ENCODE measurements at places on chromosomes 1 and 21. TPM values are rescaled to one million over a fixed set of nuclear protein-coding genes. Genes with fewer than 3 reads are reported as not detected.
A peak's percentile ranks its signal among the peaks of the same experiment; 100 is the strongest.

GRCh38 chr1:115433483-115433882 is 95.4 kb upstream of the NGF start:
- no peak for DNase-seq

Gene HAX1
- polyA plus RNA-seq = 73.2 TPM

Gene CCDC185
- polyA plus RNA-seq = 0.09 TPM

DNA sequence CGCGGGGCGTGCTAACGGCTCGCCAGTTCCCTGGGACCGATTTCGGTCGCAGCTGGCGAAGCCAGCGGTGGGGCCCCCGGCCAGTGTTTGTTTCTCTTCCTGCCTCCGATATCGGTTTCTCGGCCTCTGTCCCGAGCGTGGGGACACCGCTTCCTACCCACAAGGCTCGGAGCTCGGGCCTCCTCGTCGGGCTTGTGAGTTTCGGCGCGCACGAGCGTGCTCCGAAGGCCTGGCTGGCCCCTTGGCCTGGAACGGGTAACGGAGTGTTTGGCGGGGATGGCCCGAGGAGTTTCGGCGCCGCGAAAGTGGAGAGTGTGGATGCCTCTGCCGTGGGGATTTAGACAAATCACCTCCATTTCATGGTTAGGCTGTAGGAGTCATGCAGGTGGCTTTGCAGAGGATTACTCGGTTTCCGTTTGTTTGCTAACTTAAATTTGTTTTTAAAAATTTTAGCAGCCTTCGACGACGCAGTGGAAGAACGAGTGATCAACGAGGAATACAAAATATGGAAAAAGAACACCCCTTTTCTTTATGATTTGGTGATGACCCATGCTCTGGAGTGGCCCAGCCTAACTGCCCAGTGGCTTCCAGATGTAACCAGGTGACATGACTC is 559 bp downstream of the RBBP4 start:
- DNase-seq = no peak

DNA sequence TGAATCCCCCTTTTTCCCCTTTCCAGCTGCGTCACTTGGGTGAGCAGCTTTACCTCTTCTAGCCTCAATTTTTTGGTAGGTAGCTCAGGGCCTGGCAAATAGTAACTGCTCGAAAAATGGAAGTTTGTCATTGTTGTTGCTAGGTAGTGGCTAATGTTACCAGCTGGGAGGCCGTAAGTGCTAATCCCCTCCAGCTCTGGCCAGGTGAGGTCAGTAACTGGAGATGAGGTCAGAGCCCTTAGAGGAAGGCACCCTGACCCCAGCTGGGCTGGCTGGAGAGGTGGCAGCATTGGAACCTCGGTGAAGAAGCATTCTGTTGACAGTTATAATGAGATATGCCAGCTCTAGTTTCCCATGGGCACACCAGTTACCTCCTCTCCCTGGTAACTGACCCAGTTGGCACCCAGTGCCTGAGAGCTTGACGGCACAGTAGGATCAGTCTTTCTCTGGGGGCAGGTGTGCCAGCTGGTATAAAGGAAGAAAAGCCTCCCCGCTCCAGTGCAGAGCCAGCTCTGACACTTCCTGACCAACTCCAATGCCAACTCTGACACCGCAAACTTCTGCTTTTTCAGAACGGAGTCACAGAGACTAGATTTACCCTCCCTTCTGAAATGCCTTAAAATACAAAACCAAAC is 35.0 kb upstream of the SLC2A1 start:
- no peak for DNase-seq

- DNase-seq = no peak
Measured at GRCh38 chr1:25914074-25914995, 8.1 kb upstream of the STMN1 start.

Gene ATP6V0B
- polyA plus RNA-seq = 51.9 TPM

GRCh38 chr21:31201548-31201947 is 142.5 kb downstream of the TIAM1 start:
- no peak for DNase-seq

DNA sequence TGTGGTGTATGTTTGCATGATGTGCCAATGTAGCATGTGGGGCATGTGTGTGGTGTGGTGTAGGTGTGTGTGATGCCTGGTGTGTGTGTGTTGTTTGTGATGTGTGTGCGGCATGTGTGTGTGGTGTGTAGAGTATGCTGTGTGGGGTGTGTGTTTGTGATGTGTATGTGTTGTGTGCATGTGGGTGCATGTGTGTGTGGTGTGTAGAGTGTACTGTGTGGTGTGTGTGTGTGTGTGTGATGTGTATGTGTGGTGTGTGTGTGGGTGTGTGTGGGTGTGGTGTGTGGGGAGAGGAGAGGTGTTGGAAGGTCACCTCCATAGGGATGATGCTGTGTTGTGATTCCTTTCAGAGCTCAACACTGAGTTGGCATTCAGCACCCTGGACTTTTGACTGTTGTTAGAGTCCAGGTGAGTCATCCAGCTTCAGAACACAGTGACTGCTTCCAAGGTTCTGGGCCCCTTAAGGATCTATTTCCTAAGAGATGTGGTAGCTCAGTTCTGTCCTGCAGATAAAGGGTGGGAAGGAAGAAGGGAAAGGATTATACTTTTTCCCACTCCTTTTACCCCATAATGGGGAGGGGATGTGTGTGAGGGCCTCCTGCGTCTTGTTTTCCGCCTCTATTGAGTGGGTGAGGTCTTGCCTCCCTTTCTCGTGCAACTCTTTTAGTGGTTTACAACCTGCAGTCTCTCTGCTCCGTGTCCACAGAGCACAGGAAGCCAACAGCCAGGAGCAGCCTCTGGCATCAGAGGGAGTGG is 47.6 kb downstream of the RHOU start:
- no peak for DNase-seq

DNA sequence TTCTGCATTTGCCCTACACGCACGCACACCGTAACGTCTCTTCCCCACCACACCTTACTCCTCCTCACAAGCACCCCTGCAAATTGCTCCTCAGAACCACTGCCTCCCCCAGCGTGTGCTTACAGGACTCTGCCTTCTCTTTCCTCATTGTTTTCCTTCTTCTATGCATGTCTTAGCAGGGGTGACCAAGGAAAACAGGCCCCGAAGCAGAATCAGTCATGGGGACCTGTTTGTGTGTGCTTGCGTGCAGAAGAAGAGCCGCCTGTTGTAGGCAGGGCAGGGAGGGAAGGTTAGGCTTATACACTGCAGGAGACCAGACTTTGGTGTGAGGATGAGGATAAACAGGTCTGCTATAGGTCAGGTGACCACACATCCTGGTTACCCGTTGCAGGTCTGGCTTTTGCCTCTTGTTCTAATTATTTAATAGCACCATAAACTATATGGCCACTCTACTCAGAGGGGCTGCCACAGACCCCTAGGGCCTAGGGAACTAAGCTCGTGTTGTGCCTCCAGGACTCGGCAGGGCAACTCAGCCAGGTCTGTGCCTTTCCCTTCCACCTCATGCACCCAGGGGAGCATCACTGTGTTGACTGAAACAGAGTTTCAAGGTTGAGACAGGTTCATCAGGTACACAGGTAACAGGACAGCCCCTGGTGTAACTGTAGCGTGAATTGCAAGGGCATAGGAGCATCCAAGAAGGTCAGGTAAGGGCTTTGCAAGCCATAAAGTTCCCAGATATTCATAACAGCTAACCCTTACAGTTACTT is 60.8 kb upstream of the EPS8L3 start:
- no peak for DNase-seq

DNA sequence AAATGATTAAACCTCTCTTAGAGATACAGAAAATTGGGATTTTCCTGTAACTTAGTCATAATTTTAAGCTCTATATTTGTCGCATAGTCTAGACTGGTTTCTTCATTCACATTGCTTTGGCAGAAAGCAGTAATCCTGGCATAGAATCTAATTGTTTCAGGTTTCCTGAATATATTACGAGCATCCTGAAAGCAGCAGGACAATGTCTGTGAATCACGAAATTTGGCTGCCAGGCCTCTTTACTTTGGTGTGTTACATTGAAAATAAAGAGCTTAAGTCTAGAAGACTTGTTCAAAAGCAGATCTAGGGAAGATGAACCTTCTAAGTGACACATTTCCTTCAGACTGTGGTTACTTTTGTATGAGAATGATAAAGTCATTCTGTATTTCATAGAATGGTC is 72.2 kb downstream of the TDRD5 start:
- no peak for DNase-seq

GRCh38 chr1:243712941-243713340 is 137.1 kb downstream of the AKT3 start:
- DNase-seq = no peak

DNA sequence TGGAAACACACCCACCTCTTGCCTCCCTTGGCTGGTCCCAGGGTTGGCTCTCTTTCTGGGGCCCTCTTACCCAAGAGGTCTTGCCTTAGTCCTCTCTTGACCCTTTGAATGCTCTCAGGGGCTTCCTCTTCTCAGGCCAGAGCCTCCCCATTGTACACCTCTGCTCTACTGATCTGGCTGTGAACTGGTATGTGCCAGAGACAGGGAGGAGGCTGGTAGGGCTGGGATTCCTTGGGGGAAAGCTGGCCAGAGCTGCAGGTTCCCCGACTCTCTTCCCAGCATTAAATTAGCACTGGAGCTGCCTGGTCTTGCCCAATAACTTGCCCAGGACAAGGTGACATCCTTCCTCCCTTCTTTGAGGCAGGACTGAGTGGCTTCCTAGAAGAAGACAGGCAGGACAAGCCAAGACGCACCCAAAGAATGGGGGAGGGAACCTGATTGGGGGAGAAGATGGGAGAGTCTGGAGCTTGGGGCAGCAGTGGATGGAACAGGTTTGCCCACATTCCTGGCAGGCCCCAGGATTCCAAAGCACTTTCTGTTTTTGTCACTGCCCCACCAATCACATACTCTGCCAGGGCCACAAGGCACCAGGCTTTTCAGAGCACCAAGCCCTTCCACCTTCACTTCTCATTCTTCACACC is 37.2 kb upstream of the CITED4 start:
- DNase-seq = no peak

Gene TIE1
- polyA plus RNA-seq = 99.7 TPM

DNA sequence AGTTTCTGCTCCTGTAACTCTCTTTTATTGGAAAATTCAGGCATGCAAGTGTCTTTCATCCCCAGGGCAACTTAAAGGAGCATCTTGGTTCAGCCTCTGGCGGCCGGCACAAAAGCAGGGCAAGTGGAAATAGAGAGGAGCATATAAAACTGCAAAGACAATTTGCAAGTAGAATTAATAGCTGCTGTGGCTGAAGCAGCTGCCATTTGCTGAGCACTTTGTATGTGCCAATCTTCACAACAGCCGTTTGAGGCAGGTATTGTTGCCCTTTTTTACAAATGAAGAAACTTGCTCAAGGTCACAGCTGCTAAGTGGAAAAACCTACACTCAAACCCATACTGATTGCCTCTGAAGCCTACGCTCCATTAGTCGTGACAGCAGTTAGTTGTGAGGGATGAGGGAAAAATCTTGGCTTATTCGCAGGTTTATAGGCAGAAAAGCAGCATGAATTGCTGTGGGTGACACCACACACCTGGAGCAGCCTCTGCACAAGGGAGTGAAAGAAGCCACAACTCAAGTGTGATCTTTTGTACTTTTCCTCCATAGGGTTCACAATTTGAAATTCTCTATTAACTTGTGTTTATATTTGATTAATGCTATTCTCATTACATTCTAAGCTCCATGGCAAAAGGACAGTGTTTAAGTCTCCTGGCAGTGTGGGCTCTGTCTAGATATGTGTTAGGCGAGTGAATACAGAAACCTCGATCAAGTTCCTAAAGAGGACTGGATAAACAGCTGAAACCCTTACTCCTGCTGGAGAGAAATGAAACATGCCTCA is 99.0 kb upstream of the BEND5 start:
- no peak for DNase-seq

DNA sequence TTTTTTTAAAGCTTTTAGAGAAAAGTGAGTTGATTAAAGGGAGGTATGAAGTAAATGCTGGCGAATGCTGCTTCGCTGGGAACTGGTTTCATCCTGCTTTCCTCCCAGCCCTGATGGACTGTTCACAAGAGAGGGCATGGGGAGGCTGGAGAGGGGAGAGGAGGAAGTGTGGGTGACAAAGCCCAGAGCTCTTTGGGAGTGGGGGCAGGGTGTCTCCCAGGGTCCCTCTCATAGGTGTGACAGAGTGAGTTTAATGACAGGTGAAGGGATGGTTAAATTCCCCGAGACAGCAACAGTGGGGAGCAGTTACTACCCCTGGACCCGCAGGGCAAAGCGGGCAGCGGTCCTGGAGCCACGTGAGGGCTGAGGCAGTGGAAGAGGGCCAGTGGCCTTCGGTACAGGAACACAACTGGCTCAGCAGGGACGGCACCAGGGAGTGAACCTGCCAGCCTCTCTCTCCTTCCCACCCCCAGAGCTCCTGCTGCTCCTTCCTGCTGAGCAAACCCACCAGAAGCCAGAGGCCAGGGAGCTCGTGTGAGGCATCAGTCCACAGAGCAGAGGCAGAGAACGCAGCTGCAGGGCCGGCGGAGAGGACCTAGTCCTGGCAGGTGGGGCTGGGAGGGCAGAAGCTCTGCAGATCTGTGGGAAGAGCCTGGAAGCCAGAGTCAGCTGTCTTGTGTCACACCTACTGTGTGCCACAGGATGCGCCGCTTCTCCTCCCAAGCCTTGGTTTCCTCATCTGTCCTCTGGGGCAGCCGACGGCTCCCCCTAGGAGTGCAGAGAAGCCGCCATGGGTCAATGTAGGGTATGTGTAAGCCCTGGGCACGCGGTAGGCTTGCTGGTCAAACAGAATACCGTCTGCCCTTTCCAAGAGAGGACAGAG is 20.9 kb upstream of the LRP8 start:
- no peak for DNase-seq

GRCh38 chr1:178031856-178032320 is 62.0 kb upstream of the RASAL2 start:
- DNase-seq = peak; percentile 73

GRCh38 chr1:177183836-177184235 is 13.1 kb downstream of the BRINP2 start:
- DNase-seq = no peak

GRCh38 chr1:10186331-10187025 is 23.9 kb upstream of the KIF1B start:
- DNase-seq = no peak

- DNase-seq = peak; percentile 31
Measured at GRCh38 chr1:164563721-164564360, 4.9 kb downstream of the PBX1 start.

GRCh38 chr1:68433395-68433794 is 16.4 kb downstream of the RPE65 start:
- no peak for DNase-seq

DNA sequence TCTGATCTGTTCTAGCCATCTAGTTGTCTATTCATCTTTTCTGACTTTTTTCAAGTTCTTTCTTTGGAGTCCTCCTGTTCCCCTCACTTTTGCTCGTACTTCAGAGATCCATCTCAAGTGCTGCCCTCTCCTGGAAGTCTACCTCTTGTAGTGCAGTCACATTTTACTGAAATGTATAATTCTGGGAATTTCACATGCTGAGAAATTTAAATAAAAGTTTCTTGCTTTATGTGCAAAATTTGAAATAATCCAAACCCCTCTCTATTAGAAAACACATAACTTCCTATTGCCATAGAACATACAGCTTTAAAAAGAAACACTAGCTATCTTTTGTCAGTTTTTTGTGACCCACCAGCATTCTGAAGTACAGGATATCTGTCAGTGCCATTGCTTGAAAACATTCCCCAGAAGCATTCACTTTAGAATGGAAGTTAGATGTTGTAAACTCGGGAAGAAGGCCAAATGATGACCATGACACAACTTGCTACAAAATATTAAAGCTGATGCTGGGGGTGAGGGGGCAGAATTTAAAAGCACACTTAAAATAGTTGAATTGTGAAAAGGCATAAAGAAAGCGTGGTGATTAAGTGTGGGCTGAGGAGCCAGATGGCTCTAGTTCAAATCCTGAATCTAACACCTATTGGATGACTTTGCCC is 22.0 kb downstream of the RLF start:
- DNase-seq = no peak

Data from right lung (tissue), 10 donors.